Hippocampal formation (tissue), 2 donors: ENCODE measurements at places on chromosomes 4 and X.

- no peak for DNase-seq
These were observed 363.2 kb downstream of the IL15 start for GRCh38 chr4:141999446-142000143.

- DNase-seq, result peak; percentile 60
These were observed 16.8 kb downstream of the FGFR3 start for GRCh38 chr4:1809754-1810502.

DNA sequence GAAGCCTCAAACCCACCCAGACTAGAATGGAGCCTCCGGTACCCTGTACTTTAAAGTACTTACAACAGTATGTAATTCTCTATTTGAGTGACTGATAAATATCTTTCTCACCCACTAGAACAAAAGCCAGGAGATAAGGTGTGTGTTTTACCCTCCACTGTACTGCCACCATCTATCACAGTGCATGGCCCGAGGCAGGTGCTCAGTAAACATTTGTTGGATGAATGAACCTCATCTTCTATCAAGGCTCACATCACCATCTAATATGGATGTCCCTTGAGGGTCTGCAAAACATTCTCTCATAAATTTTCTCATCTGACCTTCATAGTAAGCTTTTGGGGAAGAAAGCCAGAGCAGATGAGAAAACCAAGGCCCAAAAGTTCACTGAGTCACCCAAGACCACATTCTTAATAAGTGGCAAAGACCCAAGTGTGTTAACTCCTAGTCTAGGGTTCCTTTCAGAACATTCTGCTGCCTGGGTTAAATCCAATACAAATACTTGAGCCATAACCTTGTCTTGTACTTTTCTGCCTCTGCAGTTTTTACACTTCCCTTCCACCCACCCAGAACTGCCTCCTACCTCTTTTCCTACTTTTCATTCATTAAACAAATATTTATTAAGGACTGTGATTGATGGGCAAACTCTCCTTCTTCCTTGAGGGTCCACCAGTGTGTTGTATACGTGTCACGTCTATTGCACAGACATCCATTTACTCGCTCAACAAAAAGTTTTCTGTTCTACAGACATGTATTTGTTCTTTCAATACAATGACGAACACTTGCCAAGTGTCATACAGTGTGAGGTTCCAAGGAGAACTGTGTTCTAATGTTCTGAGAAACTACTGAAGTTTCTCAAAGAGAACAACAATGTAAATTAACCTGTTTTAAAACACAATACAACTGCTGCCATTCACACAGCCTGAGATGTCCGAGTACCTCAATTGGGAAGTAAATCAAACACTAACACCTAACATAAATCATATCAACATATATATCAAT, 35.7 kb downstream of the APBB2 start:
- DNase-seq, result no peak

- DNase-seq, result no peak
These were observed 1630.3 kb downstream of the RPA4 start for GRCh38 chrX:98514032-98514431.

DNA sequence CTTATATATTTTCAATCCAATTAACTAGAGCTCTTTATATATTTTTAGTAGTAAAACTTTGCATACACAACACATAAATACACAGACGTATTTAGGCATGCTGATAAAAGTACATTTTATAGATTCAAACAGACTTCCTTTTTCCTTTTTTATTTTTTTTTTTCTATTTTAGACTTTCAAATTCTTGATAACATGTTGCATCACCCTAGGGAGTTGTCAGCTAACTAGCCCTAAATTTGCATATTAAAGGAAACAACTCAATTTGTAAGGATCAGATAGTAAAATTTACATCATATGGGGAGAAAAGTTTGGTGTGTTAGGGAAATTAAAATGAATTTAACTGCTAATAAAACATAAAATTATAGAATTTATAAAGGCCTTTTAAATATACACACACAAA, 47.4 kb upstream of the APOOL start:
- DNase-seq, result no peak

- DNase-seq, result no peak
These were observed 87.7 kb upstream of the EFHC2 start for GRCh38 chrX:44431194-44431593.

DNA sequence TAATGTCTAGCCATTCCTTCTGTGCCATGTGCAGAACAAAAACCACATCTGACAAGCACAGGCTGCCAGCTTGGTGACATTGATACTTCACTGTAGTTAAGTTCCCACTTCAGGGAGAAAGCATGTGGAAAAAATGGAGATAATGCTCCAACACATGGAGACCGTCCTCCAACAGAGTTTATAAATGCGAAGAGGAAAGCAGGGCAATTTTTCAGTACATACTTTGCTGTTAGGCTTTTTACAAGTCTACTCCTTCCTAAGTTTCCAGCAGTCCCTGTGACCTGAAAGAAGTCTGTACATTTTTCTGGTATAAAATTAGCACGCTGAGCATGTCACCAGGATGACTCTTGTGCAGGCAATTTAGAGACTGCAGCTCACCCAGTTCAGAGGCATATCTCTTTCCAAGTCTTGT, 766.9 kb upstream of the IGFBP7 start:
- no peak for DNase-seq

GRCh38 chr4:140112576-140112975, 41.4 kb downstream of the MAML3 start:
- DNase-seq, result no peak

GRCh38 chr4:21801661-21802385, 146.7 kb downstream of the KCNIP4 start:
- no peak for DNase-seq

GRCh38 chrX:151753313-151754046, 18.9 kb downstream of the CNGA2 start:
- peak; percentile 8 for DNase-seq

DNA sequence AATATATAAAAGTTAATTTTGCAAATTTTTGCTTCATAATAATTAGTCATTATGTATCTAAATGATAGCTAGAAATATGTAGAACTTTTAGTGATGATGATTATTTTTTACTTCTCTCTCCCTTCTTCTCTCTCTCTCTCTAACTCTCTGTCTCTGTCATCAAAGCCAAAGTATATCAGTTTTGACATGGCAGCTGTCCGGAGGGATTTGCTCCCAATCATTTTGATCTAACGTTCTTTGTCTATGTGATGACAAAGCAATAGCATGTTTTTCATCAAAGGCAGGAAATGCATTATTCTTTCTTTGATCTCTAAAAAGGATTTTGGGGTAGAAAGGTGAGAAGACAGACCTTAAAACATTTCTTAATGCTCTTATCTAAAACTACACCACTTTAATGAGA, 402.1 kb downstream of the PDGFC start:
- DNase-seq, result no peak

- DNase-seq, result peak; percentile 15
These were observed 460.9 kb downstream of the GABRG1 start for GRCh38 chr4:45663003-45663402.

DNA sequence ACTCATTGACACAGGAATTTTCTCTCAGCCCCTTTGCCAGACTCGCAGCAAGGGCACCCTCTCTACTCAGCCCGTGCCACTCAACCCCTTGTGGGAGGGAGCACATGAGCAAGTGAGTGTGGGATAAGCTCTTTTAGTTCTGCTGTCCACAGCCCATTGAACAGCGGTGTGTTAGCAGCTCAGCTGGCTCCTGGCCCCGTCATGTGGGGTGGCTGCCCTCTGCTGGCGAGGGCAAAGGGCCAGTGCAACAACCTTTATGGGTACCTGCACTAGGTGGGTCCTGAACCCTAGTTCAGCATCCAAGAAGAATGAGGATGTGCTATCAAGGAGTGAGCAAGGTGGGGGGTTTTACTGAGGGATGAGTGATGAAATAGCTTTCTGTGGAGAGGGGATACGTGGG, 85.0 kb upstream of the ZNF81 start:
- DNase-seq, result no peak

DNA sequence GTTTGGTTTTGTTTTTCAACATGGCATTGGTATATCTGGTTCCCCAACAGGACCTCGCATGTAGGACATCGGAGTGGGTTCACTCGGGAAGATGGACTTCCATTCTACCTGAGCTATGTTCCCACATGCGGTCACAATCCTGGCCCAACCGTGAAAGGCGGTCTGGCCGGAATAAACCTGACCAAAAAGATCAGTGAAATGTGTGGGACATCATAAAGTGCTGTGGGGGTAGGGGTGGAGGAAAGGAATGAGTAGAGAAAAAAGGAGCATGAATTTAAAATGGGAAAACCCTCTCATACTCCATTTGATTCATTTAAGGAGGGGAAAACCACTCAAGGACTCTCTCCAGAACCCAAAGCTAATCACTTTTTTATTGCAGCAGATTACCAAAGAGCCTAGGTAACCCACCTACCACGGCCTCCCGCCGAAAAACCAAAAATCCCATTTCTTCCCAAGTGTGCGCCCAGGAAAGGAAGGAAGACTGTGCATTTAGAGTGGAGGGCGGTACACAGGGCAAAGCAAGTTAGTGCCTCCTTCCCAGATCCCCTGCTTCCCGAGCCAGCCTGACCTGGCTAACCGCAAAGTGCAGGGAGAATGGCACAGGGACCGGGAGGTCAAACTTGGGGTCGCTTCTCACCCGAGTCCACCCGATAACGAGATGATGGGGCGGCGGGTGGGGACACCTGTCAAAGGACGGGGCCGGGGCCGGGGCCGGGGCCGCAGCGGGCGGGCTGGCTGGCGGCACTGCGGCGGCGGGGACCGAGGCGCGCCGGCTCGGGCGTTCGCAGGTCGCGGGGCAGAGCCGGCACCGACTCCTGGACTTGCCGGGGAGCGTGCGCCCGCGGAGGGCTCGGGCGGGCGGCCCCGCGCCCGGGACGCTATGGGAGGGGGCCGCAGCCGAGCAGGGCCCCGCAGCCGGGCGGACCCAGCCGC, 669 bp downstream of the TMEM150C start:
- no peak for DNase-seq
